ENCODE measurements at places on chromosomes 1 and 21. TPM values are rescaled to one million over a fixed set of nuclear protein-coding genes. Genes with fewer than 3 reads are reported as not detected.

DIPK1A gene
- total RNA-seq, result 7.5 TPM

CREB3L4 gene
- total RNA-seq, result 4.4 TPM

MNDA gene
- not detected for total RNA-seq

PADI1 gene
- not detected for total RNA-seq

SLC30A2 gene
- total RNA-seq, result not detected

CAMK1G gene
- total RNA-seq, result 0.83 TPM

PRAMEF4 gene
- total RNA-seq, result not detected

IFI44 gene
- 2.7 TPM for total RNA-seq

FCRL6 gene
- total RNA-seq, result not detected

SLAMF7 gene
- not detected for total RNA-seq

CYP4A22 gene
- total RNA-seq, result not detected

SH3GLB1 gene
- 22.2 TPM for total RNA-seq

DPM3 gene
- 29.0 TPM for total RNA-seq

KIF14 gene
- 10.8 TPM for total RNA-seq
